Posterior vena cava (tissue), 2 donors: ENCODE measurements at places on chromosomes 3 and 15. TPM values are rescaled to one million over a fixed set of nuclear protein-coding genes. Genes with fewer than 3 reads are reported as not detected.

Gene AQP9
- 6.6 TPM for total RNA-seq

Gene GOLGA6B
- total RNA-seq = not detected

DNA sequence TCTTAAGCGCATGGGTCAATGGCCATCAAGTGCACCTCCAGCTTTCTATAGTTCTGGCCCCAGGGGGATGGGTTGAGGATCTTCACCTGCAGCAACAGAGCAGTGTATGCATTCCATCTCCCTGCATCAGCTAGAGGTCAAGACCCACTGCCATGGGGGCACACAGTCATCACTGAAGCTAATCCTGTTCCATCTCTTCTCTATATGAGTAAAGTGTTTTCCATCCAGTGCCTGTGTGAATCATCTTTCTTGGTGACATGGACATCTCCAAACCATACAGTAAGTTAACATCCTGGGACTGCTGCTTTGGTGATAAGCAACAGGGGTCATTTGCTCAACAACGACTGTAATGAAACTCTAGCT lies 4.4 kb upstream of the ENTPD3 start:
- no peak for DNase-seq

Gene SHF
- 8.0 TPM for total RNA-seq

- no peak for DNase-seq
These were observed 379.6 kb downstream of the MECOM start for GRCh38 chr3:169283951-169284350.

GRCh38 chr15:50676799-50677483 lies 9.7 kb downstream of the TRPM7 start:
- DNase-seq = no peak

- no peak for DNase-seq
These were observed 193.3 kb upstream of the CTDSPL start for GRCh38 chr3:37668431-37668817.

Gene VWA5B2
- total RNA-seq = not detected
